Right hindlimb (tissue), 1 donor: ENCODE measurements at places on chromosomes 6 and 20.

DNA sequence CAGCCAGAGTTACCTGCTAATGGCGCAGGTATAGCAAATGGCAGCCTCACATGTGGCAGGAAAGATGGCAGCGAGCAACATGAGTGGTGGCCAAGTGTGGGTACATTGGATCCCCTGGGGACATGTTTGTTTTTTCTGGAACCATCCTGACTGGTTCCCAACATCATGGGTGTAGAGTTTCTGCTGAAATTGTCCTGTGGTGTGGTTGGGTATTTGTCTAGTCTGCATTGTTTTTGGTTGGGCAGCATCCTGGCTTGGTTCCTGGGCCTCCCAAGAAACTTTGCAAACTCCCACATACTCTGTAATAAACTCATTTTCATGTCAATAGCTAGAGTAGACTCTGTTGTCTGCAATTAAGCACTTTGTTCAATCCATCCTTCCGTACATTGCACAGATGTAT, 282.6 kb downstream of the CDC5L start:
- DNase-seq, result no peak

DNA sequence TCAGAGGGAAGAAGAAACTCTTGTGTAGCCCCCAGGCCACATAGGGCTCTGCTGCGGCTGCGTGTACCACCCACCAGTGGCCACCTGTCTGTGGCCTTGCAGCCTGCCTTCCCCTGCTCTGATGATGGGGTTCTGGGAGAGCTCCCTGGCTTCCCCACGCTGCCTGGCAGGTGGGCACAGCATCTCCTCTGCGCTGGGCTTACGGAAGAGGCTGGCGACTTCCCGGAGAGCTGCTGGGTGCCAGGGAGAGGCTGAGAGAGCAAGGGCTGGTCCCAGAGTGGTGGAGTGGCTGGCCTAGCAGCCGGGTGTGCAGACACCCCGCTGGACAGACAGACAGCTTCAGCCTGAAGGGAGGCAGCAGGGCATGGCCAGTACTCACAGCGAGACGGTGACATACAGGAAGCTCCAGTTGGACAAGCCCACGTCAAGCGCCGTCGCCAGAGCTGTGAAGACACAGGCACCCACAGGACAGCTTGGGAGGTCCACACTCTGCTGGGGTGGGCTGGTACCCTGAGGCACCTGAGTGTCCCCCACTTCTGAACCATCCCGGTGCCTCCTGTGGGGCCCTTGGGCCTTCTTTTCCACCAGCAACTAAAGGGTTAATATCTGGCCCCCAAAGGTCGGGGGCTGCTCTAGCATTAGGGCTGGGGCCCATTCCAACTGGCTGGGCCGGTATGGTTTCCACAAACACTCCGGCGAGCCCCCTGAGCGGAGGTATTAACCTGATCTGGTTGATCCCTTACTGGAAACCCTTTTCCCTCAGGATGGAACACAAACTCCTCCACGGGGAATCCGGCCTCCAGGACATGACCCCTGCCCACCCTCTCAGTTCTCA, 48.1 kb upstream of the CDH22 start:
- no peak for DNase-seq

GRCh38 chr20:479487-479886, 17.2 kb upstream of the TBC1D20 start:
- no peak for DNase-seq

- DNase-seq, result no peak
These were observed 42.2 kb upstream of the EDN3 start for GRCh38 chr20:59258221-59258621.

GRCh38 chr6:132659082-132659481, at the start of gene TAAR1:
TSS of gene TAAR1 (minus strand) at chr6:132659182. CDS start at chr6:132646003, 13,179 bp downstream.
- no peak for DNase-seq
